ENCODE measurements at places on chromosomes 1 and 21. TPM values are rescaled to one million over a fixed set of nuclear protein-coding genes. Genes with fewer than 3 reads are reported as not detected.

Gene TNFRSF8
- 0.05 TPM for total RNA-seq

Gene TAL1
- total RNA-seq, result not detected

Gene COX20
- total RNA-seq, result 36.8 TPM

Gene WLS
- total RNA-seq, result 17.3 TPM

Gene IL22RA1
- 7.3 TPM for total RNA-seq

Gene TMEM269
- 0.15 TPM for total RNA-seq

Gene SCP2
- 50.4 TPM for total RNA-seq

Gene CFAP141
- not detected for total RNA-seq

Gene CNKSR1
- total RNA-seq, result 0.31 TPM

Gene RORC
- total RNA-seq, result not detected

Gene TAF12
- 13.0 TPM for total RNA-seq

Gene GBP6
- not detected for total RNA-seq

Gene GPR157
- 7.0 TPM for total RNA-seq

Gene BCAN
- 0.13 TPM for total RNA-seq

Gene RIMKLA
- total RNA-seq, result 0.74 TPM

Measured in A549 treated with Hydrocortisone at 1 μM for 4 hours (cell line).